ENCODE measurements at places on chromosomes 6 and 20. TPM values are rescaled to one million over a fixed set of nuclear protein-coding genes. Genes with fewer than 3 reads are reported as not detected.

DNA sequence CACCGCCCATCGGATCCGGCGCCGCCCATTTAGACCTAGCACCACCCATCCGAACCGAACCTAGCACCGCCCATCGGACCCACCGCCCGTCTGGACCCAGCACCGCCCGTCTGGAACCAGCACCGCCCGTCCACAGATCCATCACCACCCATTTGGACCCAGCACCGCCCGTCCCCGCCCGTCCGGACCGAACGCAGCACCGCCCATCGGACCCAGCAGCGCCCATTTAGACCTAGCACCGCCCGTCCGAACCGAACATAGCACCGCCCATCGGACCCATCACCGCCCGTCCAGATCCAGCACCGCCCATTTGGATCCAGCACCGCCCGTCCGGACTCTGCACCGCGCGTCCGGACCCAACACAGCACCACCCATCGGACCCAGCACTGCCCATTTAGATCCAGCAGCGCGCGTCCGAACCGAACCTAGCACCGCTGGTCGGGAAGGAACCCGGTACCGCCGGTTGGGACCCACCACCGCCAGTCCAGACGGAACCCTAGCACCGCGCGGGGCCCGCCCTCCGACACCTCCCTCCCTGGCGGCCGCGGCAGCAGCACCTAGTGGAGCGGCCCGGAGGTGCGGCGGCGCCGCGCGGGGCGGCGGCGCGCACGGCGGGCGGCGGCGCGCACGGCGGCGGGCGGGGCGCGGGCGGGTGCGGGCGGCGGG is 348 bp upstream of the AFDN start:
- DNase-seq, result peak; percentile 84

DNA sequence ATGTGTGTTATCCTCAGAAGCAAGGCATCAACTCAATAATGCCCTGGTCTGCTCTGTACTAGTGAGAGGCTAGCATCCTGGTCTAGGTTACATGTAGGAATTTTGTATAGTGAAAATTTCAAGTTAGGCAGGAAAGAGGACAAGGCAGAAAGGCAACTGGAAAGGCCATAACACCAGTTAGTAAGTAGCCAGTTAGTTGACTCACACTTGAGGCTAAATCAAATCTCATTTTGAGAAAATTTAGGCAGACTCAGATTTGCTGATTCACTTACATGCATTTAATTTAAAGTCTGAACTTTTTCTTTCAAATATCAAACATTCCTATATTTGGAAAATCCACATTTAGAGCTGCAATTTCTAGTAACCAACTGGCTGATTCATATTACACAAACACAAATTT is 184.5 kb upstream of the TCF21 start:
- no peak for DNase-seq

- no peak for DNase-seq
These were observed 618 bp downstream of the RTN4IP1 start for GRCh38 chr6:106628658-106629102.

DNA sequence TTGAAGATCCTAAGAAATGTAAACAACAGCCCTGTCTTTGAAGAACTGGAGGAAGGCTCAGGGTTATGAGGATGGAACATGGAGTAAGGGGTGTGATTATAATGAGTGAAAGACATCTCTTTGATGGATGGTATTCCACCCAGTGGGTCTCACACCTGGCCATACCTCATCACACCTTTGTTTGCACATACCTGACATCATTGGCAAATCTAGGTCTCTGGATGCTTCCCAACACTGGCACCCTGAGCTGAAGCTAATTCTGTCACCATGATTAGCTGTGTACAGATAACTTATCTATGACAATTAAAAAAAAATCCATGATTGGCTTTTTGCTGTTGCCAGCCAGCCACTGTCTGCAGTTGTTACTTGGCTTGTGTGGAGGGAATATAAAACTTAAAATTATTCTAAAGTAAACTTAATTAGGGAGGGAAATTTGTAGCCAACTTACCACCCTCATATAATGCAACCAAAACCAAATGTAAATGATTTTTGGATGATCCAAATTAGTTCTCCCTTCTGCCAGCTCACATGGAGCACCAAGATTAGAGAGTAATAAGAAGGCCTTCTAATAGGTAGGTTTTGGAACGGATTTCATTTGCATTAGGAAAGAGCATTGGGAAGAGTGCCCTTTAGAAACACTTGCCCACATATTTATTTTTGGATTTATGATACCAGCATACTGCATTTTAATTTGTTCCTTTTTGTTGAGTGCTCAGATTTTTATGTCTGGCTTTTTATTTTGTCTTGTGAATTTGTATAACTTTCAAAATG is 249.5 kb downstream of the SOX4 start:
- no peak for DNase-seq

- no peak for DNase-seq
These were observed 185.4 kb downstream of the TRIM27 start for GRCh38 chr6:28738396-28738765.

DNA sequence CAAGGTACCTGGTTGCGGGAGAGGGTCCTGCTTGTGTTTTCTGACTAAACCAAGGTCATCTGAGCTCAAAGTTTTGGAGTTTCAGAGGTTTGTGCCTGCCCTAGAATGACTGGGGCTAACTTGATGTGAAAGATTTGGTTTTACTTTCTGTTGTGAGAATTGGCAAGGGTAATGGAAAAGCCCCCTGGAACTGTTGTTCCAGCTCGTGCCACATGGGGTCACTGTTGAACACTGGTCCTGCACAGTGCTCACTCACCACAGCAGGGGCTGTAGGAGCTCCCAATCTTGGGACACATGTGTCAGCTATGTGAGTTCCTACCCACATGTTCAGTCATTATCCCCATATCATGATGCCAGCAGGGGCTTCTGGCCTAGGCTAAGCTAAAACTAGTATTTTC is 6.5 kb downstream of the TGM6 start:
- DNase-seq, result no peak

DNA sequence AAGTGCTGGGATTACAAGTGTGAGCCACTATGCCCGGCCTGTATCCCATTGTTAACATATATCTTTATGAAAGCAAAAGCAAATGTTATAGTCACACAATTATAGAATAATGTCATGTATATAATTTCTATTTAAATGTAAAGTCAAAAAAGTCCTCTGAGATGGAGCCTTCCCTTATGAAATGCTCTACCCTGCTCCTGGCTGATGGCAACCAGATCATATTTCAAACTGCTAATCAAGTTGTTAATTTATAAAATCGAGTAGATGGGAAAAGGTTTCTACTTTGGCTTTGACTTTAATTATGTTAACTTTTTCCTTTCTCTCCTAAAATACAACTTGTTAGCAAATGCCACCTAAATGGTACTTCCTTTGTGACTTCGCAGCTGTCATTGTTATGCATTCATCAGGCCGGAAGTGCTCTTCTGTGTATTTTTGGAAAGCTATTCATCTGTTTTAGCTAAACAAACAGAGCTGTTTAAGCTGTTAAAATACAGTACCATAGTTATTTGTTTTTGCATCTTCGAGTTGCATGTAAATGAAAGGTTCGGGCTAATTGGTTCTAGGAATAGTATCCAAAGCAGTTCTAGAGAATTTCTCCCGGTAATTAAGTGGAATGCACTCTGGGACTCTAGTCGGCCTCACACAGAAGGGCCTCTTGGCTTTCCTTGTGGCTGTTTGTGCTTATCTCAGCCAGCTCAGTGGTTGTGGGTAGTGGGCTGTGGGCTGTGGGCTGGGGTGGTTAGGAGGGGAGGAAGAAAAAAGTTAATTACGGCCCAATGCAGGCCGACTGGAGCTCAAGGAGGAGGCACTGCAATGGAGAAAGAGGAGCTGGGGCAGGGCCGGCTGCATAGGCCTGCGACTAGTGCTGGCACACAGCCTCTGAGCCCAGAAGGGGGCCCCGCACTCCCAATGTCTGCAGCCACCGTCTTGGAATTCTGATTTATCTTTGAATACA is 34.8 kb downstream of the SLC35D3 start:
- DNase-seq, result no peak

- no peak for DNase-seq
These were observed 23.0 kb downstream of the CEP57L1 start for GRCh38 chr6:109118337-109118736.

GRCh38 chr6:3072798-3073197 is 4.5 kb downstream of the RIPK1 start:
- DNase-seq, result no peak

DNA sequence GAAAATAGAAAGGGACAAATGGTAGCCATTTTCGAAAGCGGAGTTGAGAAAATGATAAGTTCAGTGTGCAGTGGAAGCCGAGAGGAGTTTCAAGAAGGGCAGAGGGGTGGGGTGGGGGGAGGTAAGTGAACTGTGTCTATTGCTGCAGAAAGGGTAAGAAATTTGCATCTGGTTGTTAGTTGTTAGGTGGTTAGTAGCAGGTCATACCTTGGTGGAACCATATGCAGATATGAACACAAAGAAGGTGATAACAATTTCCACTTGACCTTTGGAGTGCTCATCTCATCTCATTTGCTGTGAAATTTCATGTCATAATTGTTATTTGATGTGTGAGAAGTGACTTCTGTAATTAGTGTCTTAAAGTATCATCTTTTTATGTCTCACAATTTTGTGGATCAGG is 288.2 kb downstream of the QKI start:
- no peak for DNase-seq

DNA sequence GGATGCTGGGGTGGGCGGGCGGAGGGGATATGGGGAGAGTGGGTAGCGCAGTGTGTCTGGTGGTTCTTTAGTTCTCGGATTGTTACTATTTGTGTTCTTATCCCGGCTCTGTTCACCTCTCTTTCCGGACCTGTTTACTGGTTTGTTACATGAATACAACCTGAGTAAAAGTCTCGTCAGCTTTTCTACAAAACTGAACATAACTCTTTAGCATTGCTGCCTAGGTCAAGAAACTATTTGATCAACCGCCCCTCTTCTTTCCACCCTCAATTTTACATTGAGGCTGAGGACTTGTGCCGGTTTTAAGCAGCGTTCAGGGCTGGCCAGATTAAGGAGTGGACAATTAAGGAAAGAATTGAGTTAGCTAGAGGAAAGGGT is 625 bp downstream of the ABT1 start:
- no peak for DNase-seq

- DNase-seq, result no peak
These were observed 49.9 kb upstream of the COL21A1 start for GRCh38 chr6:56297022-56297989.

- DNase-seq, result no peak
These were observed 87.5 kb upstream of the ARID1B start for GRCh38 chr6:156689656-156690055.

DNA sequence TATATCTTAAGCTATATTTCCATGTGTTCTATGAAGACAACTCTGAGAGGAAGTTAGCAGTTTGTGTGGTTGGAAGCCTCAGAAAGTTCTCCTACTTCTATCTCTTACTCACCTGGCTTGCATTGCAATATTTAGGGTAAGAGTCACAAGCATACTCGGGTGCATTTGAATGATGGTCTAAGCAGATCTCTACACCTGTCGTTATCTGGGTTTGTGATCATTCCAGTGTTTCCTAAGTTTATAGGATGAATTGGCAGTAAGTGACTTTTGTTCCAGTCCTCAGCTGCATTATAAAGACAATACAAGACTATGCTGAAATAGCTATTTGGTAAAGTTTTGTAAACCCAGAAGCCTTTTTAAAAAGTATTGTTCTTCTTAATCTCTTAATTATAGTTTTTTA is 36.9 kb downstream of the CBFA2T2 start:
- DNase-seq, result no peak

- DNase-seq, result no peak
These were observed 350.3 kb upstream of the KCNQ5 start for GRCh38 chr6:72271531-72271930.

GRCh38 chr20:38418509-38419204 is 16.5 kb downstream of the SNHG17 start:
- DNase-seq, result peak; percentile 54

- DNase-seq, result peak; percentile 58
These were observed 593 bp downstream of the MMP24 start for GRCh38 chr20:35226884-35227681.

The CLPSL2 gene
- not detected for total RNA-seq

The PKHD1 gene
- total RNA-seq, result not detected

The AVP gene
- not detected for total RNA-seq

The SPTLC3 gene
- total RNA-seq, result 6.8 TPM

The BAG2 gene
- 11.8 TPM for total RNA-seq

The DSP gene
- 179 TPM for total RNA-seq

The PNPLA1 gene
- not detected for total RNA-seq

The PRPH2 gene
- total RNA-seq, result 1.2 TPM

The PROKR2 gene
- not detected for total RNA-seq

All from left cardiac atrium (tissue), 4 donors.